ENCODE measurements at places on chromosomes 7 and 10. TPM values are rescaled to one million over a fixed set of nuclear protein-coding genes. Genes with fewer than 3 reads are reported as not detected.

DNA sequence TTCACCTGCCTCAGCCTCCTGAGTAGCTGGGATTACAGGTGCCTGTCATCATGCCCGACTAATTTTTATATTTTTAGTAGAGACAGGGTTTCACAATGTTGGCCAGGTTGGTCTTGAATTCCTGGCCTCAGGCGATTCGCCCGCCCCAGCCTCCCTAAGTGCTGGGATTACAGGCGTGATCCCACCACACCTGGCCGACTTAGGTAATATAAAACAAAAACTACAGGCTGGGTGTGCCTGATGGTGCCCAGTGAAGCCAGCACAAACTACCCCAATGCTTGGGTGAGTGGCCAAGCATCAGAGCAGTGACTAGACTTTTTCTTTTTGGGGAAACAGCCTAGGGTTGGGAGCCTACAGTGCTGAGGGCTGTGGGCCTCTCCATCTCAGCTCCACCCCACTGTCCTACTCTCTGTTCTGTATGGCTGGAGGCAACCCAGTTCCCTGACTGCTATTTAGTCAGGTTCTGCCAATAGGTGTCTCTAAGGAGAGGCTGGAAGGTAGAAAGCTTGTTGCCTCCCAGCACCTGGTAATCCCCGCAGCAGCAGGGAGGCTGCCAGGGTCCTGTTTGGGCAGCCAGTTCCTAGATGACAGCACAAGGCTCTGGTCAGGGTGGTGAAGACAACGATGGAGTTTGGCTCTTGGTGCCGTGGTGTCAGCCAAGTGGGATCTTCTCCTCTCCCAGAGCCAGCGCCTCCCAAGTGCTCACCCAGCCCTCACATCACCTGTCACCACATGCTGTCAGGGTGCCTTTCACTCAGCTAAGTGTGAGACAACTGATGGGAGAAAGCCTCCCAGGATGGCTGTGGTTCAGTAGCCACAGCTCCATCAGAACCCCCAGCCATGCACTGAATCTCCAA, 10.4 kb upstream of the NACAD start:
- no peak for DNase-seq

- DNase-seq: no peak
Observed at GRCh38 chr10:36066102-36066501, 424.0 kb upstream of the FZD8 start.

GRCh38 chr7:82373926-82374635, 69.5 kb downstream of the CACNA2D1 start:
- DNase-seq: no peak

DNA sequence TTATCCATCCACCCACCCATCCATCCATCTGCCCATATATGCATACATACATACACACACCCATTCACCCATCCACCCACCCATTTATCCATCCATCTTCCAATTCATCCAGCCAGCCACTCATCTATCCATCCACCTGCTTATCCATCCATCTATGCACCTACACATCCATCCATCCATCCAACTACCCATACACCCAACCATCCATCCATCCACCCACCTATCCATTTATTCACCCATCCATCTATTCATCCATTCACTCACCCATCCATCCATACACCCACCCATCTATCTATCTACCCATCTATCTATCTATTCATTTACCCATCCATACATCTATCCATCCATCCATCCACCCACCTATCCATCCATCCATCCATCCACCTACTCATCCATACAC, 17.3 kb downstream of the TMEM72 start:
- no peak for DNase-seq

DNA sequence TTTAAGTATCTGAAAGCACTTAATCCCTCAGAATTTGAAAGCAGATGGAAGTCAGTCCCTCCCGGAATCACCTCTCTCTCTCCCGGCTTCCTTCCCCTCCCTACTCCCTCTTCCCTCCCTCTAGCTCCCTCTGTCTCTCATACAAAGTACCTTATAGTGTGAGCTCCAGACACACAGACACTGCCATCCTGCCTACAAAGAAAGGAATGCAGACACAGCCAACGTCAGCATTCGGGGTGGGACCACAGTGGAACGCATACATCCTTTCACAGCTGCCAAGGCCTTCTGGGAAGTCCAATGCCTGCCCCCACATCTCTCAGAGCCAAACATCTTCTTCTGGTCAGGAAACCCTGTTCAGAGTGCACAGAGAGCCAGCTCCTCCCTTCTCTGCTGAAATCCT, 9.3 kb downstream of the NOD1 start:
- peak; percentile 96 for DNase-seq

DNA sequence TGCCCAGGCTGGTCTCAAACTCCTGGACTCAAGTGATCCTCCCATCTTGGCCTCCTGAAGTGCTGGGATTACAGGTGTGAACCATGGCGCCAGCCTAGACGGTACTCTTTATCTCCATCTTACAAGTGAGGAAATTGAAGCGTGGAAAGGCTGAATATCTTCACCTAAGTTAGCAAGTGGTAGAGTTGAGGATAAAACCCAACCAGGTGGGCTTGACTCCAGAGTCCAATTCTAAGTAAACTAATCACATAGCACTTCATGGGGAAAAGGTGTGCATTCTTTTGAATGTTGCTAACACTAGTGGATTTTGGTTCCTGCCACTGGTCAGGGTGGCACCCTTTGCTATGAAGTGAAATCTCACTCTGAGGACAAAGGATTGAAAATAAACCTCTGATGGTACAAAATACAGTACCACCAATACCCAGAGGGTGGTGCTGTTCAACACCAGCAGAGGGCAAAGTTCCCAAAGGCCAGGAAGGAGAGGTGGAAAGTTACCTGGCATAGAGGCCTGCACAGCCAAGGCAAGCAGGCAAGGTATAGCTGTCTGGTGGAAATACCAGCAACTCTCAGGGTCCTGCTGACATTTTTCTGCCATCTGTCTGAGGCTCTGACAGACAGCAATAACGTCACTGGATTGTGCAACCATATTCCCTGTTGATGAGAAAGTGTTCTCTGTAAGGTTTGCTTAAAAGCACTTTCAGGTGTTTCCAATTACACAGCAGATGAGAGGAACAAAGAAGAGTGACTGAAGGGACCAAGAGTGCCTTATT, 17.6 kb downstream of the ZDHHC16 start:
- peak; percentile 60 for DNase-seq

SMIM30 gene
- 107 TPM for total RNA-seq

DNA sequence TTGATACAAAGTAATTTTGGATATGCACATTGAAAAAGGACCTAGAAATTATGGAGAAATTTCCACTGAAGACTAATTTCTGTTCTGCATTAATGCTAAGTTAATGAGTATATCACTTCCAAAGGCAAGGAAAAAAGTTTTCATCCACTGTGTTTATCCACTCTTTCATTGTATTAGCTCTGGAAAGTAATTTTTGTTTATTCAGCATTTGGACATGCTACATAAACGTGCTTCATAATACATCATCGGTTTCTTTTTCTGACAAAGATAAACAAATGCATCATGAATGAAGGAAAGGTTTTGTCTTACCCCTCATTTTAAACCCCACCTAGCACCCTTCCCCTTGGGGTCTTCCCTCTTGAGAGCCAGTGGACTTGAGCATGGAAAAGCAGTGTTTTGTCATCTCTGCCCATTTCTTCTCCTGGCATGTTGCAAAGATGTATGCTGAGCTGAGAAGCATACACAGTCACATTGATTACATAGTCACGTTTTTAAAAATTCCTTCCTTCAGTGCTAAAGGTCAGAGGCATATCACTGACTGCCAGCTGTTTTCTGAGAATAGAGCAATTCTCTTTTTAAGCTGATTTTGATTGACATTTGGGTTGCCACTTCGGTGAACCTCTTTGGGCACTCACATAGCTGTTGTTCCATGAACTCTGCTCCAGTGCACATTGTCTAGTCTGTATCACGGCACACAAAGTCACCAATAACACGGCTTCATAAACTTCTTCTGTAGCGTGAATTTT, 65.9 kb upstream of the C7orf33 start:
- no peak for DNase-seq

DNA sequence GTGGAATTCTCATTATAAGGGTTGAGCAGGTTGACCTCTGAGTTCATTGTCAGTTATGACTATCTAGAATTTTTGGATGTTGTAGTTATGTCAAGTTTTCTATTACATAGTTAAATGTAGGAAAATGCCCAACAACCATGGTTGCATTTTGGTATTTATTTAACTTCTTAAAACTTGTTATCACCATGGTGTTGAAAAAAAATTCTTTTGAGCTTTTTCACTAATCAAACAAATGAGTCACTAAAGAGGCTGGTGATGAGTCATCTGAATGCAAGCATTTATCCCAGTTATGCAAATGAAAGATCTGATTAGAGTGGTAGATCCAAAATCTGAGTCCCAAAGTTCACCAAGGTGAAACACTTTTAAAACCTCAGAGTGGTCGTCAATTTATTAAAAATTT, 624.7 kb upstream of the IGFBP3 start:
- DNase-seq: peak; percentile 98

- no peak for DNase-seq
Observed at GRCh38 chr10:3126249-3126648, 46.3 kb downstream of the PITRM1 start.

CH25H gene
- 0.10 TPM for total RNA-seq

ADAMTS14 gene
- total RNA-seq: 3.6 TPM

- DNase-seq: no peak
Observed at GRCh38 chr10:119299531-119299930, 92.2 kb downstream of the GRK5 start.

ADAP1 gene
- 4.8 TPM for total RNA-seq

STEAP1 gene
- 13.4 TPM for total RNA-seq

DNA sequence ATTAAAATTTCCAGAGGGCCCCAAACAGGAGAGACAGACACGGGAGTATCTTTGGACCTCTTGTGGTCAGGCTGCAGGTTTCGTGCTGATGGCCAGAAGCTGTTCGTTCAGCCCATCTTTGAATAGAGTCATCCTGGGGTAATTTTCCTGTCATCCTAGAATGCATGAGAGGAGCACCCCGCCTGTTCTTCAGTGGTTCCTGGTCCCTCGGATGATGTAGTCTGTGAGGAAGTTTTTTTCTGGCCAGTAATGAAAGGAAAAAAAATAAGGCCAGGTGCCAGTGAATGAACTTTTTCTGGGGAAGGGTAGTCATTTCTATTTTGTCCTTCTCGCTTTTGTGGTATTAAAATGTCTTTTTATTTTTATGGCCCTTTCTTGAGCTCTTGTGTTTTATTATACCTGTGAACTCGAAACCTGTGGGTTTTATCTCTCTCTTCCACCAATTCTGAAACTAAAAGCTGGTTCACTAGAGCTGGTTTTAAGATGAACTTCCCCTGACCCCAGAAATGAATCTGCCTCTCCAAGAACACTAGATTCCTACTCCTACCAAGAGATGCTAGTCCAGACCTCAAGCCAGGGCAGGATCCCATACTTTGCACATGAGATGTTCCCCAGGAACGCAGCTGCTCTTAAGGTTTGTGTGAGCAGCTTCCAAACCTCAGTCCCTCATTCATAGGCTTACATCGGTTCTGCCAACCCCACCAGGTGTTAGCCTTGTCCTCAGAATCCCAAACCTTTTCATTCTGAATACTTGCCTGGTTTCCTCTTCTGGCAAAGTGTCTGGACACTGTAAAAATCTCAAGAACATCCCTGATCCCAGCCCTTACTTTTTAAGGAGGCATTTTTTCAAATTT, 15.4 kb upstream of the MEST start:
- DNase-seq: no peak

GRCh38 chr7:155868955-155869783, 56.9 kb upstream of the SHH start:
- DNase-seq: no peak

GRCh38 chr10:31602541-31603234, 283.7 kb downstream of the ZEB1 start:
- peak; percentile 53 for DNase-seq

C7orf57 gene
- total RNA-seq: not detected

CNPY1 gene
- not detected for total RNA-seq

STEAP4 gene
- 2.1 TPM for total RNA-seq

PDZD7 gene
- total RNA-seq: 4.7 TPM

DNA sequence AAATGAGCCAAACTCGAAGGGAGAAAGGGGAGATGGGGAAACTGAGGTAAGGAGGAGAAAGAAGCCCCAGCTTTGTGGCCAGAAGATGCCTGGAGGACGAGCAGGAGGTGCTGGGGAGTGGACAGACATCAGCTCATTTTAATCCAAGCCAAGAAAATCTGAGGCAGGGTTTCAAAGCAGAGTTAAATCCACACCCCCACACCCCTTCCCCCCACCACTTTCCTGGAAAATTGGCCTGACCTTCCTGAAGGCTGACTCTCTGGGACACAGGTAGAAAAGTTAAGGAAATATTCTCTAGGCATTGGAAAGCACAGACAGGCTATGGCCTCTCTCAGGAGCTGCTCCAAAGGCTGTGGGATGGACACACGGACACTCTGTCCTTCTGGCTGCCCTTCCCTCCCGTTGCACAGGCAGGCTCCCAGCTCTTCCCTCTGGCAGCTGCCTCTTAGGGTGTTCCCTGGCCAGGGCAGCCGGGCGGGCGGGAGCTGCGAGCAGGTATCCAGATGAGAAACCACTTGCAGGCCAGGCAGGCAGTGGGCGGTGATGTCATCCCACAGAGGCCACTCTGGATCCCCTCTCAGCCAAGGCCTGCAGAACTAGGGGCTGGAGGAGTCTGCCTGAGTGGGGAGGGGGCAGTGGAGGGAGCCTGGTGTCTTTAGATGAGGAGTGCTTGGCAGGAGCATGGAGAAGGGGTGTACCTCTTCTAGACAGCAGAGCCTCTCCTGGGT, 171.8 kb downstream of the NEURL1 start:
- no peak for DNase-seq

DNA sequence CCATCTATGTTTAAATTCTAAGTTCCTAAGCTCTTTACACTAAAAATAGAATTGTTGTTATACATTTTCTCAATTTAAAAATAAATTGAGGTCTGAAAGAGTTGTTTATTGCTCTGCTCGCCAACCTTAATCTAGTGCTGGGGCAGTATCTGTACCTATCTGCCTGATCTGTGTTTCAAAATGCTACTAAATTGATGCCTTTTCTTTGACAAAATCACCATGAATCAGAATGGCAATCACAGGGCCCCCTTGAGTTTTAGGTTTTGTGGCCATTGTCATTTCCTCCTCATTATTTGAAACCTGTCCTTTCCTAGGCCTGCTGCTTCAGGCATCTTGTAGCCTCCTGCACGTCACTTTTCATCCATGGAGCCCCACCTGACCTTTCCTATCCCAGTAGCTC, 301.5 kb downstream of the EXOC4 start:
- DNase-seq: no peak

- peak; percentile 18 for DNase-seq
Observed at GRCh38 chr7:22193450-22193983, 163.4 kb downstream of the RAPGEF5 start.

- no peak for DNase-seq
Observed at GRCh38 chr7:15747301-15747700, 60.8 kb upstream of the MEOX2 start.

DNA sequence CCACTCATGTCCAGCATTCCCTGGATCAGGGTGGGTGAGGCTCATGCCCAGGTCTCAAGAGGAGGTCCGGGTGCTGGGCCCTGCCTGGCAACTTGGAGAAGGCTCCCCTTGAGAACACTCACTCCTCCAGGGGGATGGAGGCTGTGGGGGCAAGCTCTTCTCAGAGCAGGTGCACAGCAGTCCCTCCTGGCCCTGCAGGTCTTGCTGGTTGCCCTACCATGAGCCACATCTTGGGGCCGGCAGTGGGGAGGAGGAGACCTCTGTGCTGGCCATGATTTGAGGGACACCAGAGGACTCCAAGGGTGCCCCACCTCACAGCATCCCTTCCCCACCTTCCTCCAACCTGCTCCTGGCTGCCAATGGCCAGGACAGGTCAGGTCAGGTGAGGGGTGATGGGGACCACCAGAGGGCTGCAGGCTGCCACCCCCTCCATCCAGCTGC, 87.4 kb upstream of the RET start:
- DNase-seq: no peak

All from renal cortical epithelial cell (primary cell).